ENCODE measurements at places on chromosomes 7 and 10. TPM values are rescaled to one million over a fixed set of nuclear protein-coding genes. Genes with fewer than 3 reads are reported as not detected.

XRCC2 gene
- 3.2 TPM for polyA plus RNA-seq

GRCh38 chr10:68848806-68849205 is 21.5 kb downstream of the STOX1 start:
- DNase-seq = no peak

ACADSB gene
- 18.1 TPM for polyA plus RNA-seq

- DNase-seq = no peak
Measured at GRCh38 chr10:104309980-104310978, 28.0 kb downstream of the ITPRIP start.

- no peak for DNase-seq
Measured at GRCh38 chr7:157767506-157768197, 430.8 kb downstream of the DNAJB6 start.

- DNase-seq = no peak
Measured at GRCh38 chr7:136950331-136950730, 81.9 kb downstream of the CHRM2 start.

DNA sequence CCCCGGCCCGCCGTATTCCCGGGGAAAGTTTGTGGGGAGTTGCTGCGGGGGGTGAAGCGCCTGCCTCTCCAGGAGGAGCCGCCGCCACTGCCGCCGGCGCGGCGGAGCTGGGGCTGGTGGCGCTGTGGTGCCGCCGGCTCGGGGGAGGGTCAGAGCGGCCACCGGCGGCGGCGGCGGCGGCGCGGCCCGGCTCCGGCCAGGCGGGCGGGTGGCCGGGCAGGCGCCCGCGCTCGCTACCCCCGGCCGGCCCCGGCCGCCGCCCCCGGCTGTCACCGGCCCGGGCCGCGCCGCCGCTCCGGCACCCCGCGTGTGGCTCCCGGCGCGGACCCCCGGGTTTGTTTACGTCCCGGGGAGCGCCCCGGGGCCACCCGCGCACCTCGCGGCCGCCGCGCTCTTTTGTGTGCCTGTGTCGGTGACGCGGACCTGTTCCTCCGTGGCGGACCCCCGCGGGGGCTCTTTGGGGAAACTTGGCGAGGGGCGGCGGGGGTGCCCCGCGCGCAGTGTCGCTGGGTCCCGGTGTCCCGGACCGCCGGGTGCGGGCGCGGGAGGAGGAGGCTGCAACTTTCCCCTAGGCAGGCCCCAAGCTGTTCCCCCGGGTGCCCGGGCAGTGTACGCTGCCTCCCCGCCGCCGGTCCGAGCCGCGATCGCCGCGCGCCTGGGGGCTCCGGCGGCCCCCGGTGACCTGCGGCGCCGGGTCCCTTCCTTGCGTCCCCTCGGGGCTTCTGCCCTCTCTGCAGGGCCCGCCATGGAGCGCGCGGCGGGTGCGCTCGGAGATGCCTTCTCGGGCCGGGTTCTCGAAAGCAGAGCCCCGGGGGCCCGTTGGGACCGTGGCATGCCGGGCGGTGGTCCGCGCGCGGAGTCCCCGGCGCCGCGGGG is 593 bp upstream of the CUX1 start:
- no peak for DNase-seq

- DNase-seq = no peak
Measured at GRCh38 chr10:22655312-22655981, 58.9 kb downstream of the PIP4K2A start.

- DNase-seq = no peak
Measured at GRCh38 chr7:100401811-100402210, 26.7 kb downstream of the ZCWPW1 start.

ZNF467 gene
- 6.9 TPM for polyA plus RNA-seq
